ENCODE measurements at places on chromosomes 2 and 18.
A peak's percentile ranks its signal among the peaks of the same experiment; 100 is the strongest.

GRCh38 chr2:22801970-22802369 lies 583.0 kb upstream of the KLHL29 start:
- no peak for DNase-seq

- no peak for DNase-seq
Measured at GRCh38 chr18:11840493-11840892, 10.7 kb upstream of the CHMP1B start.

GRCh38 chr2:45812011-45812500 lies 160.6 kb downstream of the PRKCE start:
- DNase-seq: peak; percentile 85

- DNase-seq: no peak
Measured at GRCh38 chr2:18833941-18834340, 244.6 kb upstream of the NT5C1B start.

- DNase-seq: peak; percentile 44
Measured at GRCh38 chr18:51028201-51028805, 1.7 kb upstream of the SMAD4 start.

- no peak for DNase-seq
Measured at GRCh38 chr2:74131901-74132300, 15.8 kb downstream of the BOLA3 start.

GRCh38 chr2:38274286-38275276 lies 102.5 kb downstream of the ATL2 start:
- peak; percentile 89 for DNase-seq

DNA sequence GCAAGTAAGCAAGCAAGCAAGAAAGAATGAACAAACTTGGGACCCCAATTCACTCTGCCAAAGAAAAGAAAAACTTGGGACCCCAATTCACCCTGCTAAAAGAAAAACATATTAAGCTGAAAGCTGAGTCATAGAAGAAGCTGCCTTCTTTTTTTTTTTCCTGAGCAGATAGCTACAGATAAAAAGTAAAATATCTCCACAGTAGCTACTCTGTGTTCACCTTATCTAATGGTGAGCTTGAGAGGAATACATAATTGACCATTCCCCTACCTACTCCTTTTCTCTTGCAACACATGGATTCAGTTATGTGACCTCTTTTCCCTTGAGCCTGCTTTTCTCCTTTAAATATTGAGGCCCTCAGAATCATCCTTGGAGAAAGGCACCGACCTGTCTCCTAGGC lies 63.0 kb downstream of the MCFD2 start:
- DNase-seq: no peak

GRCh38 chr18:42087876-42088275 lies 132.8 kb downstream of the PIK3C3 start:
- DNase-seq: no peak

- DNase-seq: peak; percentile 48
Measured at GRCh38 chr2:113324684-113325160, 46.0 kb upstream of the PAX8 start.

- DNase-seq: peak; percentile 54
Measured at GRCh38 chr18:22210311-22210754, 40.9 kb downstream of the GATA6 start.

DNA sequence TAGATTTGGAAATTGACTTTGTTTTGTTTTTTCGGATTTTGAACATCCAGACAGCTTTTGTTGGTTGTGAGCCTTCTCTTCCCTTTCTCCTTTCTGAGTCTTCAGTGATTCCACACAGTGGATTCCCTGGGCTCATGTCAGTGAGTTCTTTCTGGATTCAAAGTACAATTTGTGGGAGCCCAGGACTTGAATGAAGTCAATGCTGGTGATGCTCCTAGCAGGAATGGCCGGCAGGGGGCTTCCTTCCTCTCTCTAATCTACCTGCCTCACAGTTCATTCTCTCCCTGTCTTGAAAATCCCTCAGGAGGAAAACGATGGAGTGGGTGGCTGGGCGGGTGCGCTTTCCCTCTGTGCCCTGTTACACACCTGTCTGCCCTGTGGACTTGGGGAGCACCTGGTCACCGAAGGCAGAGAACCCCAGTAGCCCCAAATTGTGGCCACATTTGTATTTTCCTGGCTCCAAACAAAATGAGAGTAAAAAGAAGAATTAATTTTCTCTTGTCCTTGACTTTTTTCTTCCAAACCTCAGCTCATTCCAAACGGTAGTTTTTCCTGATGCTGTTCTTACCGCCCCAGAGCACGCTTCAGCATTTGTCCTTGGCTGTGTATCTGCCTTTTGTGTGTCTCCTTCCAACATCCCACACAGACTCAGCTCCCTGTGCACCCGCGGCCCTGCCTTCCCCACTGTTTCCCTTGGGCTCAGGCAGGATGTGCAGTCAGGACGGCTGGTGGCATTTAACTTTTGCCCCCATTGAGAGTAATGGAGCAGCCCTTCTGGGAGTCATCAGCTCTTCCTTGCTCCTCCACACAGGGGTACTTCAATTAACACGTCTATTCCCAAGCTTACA lies 86.6 kb downstream of the MARCO start:
- DNase-seq: peak; percentile 44

GRCh38 chr2:28355521-28356094 lies 37.0 kb upstream of the FOSL2 start:
- DNase-seq: no peak

DNA sequence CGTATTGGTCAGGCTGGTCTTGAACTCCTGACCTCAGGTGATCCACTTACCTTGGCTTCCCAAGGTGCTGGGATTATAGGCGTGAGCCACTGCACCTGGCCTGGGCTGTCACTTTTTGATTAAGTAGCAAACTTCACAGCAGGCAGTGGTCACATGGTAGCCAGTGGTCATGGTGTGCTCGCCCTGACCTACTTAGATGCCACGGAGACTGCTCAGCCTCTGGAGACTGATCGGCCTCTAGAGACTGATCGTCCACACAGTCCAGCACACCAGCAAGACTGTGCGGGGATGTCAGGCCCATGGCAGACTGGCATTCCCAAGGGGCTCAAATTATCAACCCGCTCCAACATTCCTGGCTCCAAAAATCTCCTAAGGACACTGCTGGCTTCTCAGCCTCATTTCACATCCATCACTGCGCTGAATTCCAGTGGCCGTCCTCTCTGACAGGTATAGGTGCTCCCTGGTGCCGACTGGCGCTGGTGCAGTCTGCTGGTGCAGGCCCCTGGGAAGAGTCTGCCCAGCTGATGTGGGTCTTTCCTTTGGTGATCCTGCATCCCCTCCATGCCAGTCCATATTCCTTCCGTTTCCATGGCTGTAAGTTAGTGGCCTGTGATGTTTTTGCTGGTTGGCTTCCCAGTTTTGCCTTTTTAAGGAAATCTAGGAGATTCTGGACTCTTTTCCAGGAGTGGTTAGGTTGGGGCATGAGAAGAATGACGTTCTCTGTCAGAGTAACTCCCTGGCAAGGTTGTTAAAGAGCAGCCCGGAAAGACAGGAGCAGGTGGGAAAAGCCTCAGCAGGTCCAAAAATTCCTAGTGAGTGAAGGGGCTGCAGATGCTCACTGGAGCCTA lies 374.5 kb upstream of the HS6ST1 start:
- DNase-seq: no peak

- DNase-seq: no peak
Measured at GRCh38 chr2:24466871-24467870, 23.9 kb upstream of the NCOA1 start.

GRCh38 chr18:47898696-47899095 lies 31.8 kb downstream of the SMAD2 start:
- DNase-seq: no peak
